ENCODE measurements at places on chromosomes 7 and 10.

DNA sequence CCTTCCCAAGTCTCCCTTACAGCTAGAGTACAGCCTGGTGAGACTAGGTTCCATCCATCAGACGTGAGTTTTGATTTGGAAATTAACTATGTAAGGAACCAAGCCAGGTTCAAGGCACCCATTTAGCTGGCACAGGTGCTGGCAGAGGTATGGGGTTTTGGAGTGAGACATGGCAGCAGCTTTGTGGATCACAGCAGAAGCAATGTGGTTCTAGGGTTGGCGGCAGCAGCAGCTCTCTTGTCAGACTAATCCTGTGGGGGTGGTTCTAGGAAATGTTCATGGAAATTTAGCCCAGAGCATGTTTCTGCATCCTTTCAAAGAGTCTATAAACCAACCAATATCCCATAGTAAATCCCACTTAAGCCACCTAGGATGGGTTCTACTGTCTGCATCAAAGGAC, 142.2 kb downstream of the DOCK4 start:
- no peak for DNase-seq

- DNase-seq = peak; percentile 57
Measured at GRCh38 chr7:23373151-23374004, 74.2 kb downstream of the MALSU1 start.

- no peak for DNase-seq
Measured at GRCh38 chr10:11448545-11449244, 162.8 kb downstream of the USP6NL start.

DNA sequence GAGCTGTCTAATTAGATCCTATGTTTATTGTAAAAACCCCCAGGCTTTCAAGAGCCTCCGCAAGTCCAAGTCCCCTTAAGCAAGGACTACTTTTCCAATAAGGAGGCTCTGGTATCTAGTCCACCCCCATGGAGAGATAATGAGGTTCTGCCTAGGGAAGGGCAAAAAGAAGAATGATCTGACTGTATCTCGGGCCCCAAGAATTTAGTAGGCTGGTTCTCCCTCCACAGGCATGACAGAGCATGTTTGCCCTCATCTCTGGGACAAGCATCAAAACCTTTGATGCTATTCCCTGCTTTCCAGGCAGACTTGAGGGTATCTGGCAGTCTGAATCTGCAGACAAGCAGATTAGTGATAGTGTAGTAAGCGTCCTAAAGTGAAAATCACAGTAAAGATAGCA, 19.0 kb downstream of the ABCB1 start:
- no peak for DNase-seq

- DNase-seq = no peak
Measured at GRCh38 chr7:126525906-126526305, 726.8 kb downstream of the GRM8 start.

DNA sequence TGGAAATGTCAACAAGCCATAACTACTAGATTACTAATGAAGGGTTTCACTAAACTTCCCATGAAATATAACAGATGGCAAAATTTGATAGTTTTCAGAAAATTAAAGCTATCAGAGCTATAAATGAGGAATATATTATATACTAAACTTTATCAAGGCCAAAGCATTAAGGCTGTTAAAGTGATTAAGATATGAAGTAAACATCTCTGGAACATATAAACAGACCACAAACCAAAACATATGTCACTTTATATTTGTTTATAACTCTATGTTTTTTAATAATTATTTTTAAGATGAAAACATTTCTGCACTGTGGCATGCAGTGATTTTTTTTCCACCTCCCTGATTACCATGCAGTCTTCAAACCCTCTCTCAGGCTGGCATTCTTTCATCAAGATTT, 120.2 kb downstream of the REEP3 start:
- no peak for DNase-seq

DNA sequence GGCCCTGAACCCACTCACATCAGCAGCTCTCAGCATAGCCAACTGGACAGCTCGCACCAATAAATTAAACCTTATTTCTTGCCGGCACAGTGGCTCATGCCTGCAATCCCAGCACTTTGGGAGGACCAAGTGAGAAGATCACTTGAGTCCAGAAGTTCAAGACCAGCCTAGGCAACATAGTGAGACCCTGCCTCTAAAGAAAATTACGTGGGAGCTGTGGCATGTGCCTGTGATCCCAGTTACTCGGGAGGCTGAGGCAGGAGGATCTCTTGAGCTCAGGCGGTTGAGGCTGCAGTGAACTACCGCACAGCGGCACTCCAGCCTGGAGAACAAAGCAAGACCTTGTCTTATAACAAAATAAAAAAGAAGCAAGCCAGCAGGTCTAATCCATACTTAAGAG, 75.7 kb downstream of the SEPTIN14 start:
- no peak for DNase-seq

DNA sequence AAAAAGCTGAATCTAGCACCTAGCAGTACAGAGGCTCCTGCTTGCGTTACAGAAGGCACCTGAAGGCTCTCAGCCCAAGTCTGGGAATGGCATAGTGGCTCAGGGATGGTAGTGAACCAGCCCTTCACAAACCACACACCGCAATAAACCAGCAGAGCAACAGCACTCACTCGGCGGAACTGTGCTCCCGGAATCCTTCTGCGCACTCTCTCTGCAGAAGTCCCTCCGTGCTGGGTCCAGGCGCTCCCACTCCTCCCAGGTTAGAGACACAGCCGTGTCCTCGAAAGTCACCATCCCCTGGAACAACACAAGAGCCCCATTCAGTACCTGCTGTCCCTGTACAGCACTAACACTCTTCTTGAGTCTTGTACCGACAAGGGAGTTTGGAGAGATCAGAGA, 1.5 kb downstream of the ZNF394 start:
- DNase-seq = no peak

- peak; percentile 35 for DNase-seq
Measured at GRCh38 chr7:91784469-91784868, 96.0 kb downstream of the MTERF1 start.

DNA sequence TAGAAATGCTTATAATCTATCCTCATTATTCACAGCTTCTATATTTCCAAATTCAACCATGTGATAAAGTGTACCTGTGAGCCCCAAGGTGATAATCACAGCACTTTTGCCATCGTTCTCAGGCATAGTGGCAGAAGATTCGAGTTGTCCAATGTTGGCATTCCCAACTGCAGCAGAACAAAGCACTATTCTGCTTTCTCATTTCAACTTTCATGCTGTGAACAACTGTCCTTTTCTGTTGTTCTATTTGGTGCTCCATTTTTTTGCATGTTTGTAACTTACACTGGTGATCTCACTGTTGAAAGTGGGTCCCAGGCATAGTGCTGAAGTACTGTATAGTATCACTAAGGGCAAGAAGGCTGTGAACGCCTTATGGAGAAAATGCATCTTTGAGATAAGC, 438.2 kb downstream of the PAXIP1 start:
- no peak for DNase-seq

DNA sequence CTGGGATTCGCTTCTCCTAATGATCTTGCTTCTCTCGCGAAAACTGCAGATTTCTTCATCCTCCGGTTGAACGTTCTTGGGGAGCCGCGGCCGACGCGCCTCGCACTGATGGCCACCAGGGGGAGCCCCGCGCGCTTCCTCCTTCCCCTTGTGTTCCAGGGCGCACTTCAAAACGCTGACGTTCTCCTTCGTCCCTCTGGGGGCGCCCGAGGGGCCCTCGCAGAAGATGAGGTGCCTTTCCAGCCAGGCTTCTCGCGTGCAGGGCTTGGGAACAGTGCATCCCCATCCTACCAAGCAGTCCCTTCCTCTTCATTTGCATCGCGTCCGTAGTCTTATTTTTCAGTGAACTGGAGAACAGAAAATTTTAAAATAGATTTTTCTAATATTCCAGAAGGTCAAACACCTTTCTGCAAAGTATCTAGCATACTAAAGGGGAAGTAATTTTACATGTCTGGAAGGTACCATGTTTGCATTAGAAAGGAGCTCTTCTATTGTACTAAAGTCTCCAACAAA, 22.5 kb downstream of the GSTO2 start:
- DNase-seq = peak; percentile 78

DNA sequence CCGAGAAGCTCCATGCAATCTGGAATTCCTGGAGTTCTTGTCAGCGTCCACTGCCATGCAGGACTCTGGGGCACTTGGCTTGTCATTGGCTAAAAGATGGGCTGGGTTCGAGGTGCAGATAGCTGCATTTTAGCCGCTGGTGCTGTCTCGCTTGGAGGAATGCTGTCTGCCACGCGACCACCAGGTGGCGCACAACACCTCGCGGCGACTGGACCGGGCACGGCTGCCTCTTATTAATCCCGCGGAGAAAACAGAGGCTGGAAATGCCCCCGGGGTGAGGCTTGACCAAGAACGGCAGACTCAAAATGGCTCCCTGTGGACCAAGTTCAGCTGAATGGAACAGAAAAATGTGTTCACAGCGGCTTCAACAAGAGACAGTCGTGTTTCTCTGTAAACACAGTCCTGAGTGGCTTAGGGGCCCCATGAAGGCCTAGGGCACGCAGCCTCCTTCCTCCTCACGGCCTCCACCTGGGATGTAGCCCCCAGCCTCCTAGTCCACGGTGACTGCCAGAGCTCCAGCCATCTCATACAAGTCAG, 46.2 kb downstream of the AOC1 start:
- peak; percentile 88 for DNase-seq

- DNase-seq = no peak
Measured at GRCh38 chr7:117772421-117772820, 100.8 kb downstream of the CTTNBP2 start.

- DNase-seq = no peak
Measured at GRCh38 chr7:83248000-83248399, 85.3 kb upstream of the PCLO start.

- no peak for DNase-seq
Measured at GRCh38 chr10:130066743-130067142, 43.9 kb downstream of the C10orf143 start.

DNA sequence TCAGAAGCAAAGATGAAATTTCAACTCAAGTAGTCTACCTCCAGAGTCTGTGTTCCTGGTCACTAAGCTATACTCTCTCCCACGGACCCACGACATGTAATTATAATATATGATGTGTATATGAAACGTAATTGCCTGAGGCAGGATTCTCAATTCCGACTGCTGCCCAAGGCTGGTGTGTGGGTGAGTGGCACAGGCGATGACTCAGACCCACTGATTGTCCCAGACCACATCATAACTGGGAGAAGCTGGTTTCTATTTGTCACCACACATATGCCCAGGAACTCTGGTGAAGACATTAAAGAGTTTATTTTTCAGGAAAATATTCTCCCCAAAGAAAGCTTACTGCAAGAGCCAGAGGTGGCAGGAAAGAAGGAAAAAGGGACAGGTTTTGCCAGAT, 219.3 kb downstream of the JAZF1 start:
- no peak for DNase-seq

GRCh38 chr7:151063212-151063561, 3.8 kb downstream of the SLC4A2 start:
- no peak for DNase-seq

GRCh38 chr7:42495256-42495655, 258.2 kb upstream of the GLI3 start:
- DNase-seq = no peak

- DNase-seq = no peak
Measured at GRCh38 chr10:88115407-88115806, 252.0 kb downstream of the PTEN start.

GRCh38 chr10:133002685-133003084, 60.3 kb upstream of the CFAP46 start:
- DNase-seq = no peak

DNA sequence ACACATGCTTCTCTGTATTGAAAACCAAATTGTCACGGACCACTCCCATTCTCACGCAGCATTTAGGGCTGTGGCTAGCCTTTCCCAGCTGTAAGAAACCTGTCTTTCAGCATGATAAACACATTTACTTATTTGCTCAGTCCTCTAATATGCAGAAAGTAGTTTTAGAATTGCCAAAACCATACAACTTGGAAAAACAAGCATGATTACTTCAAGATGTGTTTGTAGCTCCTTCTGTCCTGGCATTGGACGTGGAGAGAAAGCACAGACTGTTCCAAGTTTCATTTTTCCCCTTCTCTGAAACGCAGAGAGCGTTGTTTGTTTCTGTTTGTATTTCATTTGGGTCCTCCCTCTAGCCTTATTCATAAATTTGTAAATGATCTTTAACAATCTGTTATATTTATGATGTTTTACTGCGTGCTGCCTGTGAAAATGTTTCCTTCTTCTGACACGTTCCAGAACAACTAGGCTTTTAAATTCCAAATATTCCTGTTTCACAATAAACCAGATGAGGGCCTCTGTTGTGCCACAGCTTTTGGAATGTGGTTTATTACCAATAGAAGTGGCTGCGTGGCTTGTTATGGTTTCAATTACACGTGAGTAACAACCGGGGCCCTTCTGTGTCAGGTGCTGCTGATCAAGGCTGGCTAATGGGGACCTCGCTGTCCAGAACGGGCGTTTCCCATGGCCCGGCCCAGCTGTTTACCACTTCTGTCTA, 26.1 kb downstream of the MNX1 start:
- no peak for DNase-seq

GRCh38 chr10:30387646-30388243, 38.7 kb upstream of the MTPAP start:
- DNase-seq = no peak

DNA sequence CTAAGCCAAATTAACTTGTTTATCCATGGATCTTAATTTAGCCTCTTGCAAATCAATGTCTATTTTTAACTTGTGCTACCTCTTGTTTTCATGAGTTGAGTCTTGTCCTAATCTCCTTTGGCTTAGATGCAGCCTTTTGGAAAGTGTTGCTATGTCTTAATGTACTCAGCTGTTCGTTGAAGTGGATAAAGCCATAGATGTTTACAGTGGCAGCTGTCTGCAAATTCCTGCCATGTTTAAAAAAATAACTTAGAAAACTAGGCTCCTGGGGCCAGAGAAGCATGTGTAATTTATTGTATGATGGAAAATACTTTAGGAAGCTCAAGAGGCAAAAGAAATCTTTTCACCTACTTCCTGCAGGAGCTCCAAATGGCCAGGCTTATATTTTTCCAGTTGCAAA, 253.1 kb upstream of the RHOBTB1 start:
- DNase-seq = no peak

DNA sequence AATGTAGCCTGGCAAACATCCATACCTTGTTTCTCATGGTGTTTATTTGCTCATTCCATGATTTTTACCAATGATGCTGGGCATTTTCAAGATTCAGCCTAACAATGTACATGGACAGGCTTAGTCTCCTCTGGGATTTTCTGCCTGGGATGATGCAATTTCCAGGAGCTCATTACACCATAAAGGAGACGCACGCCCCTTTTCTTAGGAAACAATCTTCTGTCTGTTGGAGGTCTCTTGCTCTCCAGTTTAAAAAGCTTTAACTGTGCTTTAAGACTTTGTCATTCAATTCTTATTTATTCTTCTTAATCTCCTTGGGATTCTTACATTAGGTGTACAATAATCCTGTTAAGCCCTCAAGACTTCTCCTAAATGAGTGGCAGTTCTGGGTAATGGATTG, 150.3 kb upstream of the NRP1 start:
- no peak for DNase-seq

DNA sequence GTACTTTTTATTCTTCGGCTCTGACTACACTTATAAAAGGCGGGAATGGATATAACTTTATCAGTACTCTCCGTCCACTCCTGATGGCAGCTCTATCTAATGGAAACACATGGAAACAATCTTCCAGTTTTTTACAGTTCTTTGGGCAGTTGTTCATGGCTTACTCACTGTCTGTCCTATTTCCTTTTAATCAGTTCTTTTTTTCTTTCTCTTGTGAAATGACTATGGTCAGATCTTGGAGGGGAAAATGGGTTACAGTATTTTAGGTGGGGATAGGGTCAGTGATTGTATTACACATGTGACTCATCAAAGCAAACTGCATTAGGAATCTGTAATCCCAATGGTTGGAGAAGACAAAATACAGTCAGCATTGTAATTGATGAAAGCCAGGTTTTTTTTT, 112.4 kb downstream of the BICC1 start:
- DNase-seq = no peak

GRCh38 chr7:30888747-30889146, 22.9 kb upstream of the AQP1 start:
- DNase-seq = no peak
